ENCODE measurements at places on chromosomes 5 and 9. TPM values are rescaled to one million over a fixed set of nuclear protein-coding genes. Genes with fewer than 3 reads are reported as not detected.

Gene ANKRD20A1
- total RNA-seq = 0.89 TPM

Gene CCL28
- 4.3 TPM for total RNA-seq

Gene SLC36A1
- total RNA-seq = 3.9 TPM

Gene HSPB3
- total RNA-seq = 15.3 TPM

Gene NFIL3
- 52.2 TPM for total RNA-seq

Gene DHFR
- 19.9 TPM for total RNA-seq

Gene VPS13A
- 36.2 TPM for total RNA-seq

Gene MCTP1
- total RNA-seq = 30.8 TPM

Gene PCDHA1
- not detected for total RNA-seq

Gene WDR38
- not detected for total RNA-seq

Gene SLC6A7
- total RNA-seq = not detected

Gene F12
- 1.3 TPM for total RNA-seq

Gene IL9
- not detected for total RNA-seq

Gene CYSTM1
- total RNA-seq = 13.0 TPM

Gene PDLIM4
- 20.6 TPM for total RNA-seq

Gene PFN3
- not detected for total RNA-seq
